GM23338 (cell line): ENCODE measurements at places on chromosomes 2 and 18.

GRCh38 chr2:127342101-127342500 is 45.7 kb downstream of the MAP3K2 start:
- DNase-seq: no peak

GRCh38 chr18:23183411-23184150 is 48.3 kb downstream of the CABLES1 start:
- DNase-seq: no peak

GRCh38 chr2:48483916-48484315 is 46.0 kb upstream of the STON1 start:
- DNase-seq: no peak

- no peak for DNase-seq
These were observed 227.5 kb downstream of the SH3RF3 start for GRCh38 chr2:109356324-109357035.

- no peak for DNase-seq
These were observed 300.1 kb upstream of the NXPH2 start for GRCh38 chr2:139080244-139080643.

GRCh38 chr2:118148133-118148532 is 59.9 kb downstream of the INSIG2 start:
- no peak for DNase-seq

DNA sequence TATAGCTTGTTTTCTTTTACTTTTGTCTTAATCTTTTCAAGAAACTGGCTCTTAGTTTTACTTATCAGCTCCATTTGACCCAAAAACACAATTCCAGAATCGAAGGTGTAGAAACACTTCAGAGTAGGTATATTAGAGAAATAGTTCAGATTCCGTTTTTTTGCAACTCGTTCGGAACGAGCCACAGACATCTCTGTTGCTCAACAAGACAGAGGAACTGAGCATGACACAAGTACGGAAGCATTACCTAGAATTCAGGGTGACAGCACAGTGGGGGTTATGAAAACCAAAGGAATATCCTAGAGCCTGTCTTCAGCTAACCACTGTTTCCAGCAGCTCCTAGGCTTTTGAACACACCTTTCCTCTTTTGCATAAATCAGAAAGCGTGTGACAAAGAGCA is 5.0 kb downstream of the HRH4 start:
- DNase-seq: no peak
